ENCODE measurements at places on chromosomes 1 and 21.

GRCh38 chr1:231040800-231041718, 1.0 kb upstream of the FAM89A start:
- DNase-seq = peak; percentile 3

GRCh38 chr1:197976368-197976767, 59.2 kb downstream of the LHX9 start:
- no peak for DNase-seq

DNA sequence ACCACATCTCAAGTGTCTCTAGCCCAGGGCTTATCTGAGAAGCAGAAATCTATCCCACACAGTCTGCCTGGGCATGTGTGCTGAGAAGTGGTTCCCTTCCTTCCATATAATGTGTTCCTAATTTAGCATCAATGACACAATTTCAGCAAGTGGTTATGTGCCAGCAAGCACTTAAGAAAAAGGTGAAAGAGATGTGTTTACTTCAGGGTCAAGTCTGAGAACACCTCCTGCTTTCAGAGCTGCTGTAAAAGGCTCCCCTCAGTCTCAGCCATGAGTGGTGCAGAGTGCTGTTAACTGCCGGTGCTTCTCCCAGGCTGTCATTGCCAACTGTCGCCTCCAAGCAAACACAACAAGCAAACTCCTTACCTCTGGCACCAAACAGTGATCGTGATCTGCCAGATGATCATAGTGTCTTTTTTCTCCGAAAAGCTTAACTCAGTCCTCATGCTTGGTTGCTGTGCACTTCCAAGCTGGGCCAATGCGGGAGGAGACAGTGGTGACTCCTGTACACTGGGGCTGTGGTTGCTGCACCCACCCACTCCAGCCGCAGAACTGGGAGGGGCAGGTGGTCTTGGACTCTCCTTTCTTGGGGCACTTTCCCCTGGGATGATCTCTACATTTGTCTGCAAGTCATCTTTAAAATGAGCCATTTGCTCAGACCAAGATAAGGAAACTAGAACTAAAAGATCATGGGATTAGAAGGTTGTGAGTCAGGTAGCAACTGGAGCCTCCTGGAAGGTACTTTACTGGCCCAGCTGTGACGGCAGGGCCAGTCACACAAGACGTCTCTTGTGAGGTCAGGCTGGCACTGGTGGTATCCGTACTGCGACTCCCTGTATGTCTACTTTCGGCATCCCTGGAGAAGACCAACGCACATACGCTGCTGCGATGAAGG, 32.4 kb downstream of the ATP1A1 start:
- no peak for DNase-seq

- DNase-seq = no peak
Measured at GRCh38 chr1:220325306-220325995, 53.2 kb upstream of the RAB3GAP2 start.

DNA sequence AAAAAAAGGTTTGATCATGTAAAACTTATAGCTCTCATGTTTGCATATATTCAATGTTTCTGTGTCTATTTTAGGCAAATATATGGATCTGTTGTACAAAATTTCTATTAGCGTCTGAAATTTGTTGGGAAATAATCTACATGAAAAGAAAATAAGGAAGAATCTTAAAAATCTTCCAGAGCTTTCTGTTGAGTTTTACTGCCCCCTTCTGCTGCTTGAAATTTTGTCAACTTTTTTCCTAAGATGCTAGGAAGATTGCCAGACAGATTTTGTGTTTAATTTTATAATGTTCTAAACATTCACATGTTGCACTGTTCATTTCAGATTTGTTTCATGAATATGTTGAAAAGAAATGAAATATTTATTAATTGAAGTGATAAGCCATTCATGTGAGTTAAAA, 2.5 kb upstream of the PTGS2 start:
- DNase-seq = no peak

DNA sequence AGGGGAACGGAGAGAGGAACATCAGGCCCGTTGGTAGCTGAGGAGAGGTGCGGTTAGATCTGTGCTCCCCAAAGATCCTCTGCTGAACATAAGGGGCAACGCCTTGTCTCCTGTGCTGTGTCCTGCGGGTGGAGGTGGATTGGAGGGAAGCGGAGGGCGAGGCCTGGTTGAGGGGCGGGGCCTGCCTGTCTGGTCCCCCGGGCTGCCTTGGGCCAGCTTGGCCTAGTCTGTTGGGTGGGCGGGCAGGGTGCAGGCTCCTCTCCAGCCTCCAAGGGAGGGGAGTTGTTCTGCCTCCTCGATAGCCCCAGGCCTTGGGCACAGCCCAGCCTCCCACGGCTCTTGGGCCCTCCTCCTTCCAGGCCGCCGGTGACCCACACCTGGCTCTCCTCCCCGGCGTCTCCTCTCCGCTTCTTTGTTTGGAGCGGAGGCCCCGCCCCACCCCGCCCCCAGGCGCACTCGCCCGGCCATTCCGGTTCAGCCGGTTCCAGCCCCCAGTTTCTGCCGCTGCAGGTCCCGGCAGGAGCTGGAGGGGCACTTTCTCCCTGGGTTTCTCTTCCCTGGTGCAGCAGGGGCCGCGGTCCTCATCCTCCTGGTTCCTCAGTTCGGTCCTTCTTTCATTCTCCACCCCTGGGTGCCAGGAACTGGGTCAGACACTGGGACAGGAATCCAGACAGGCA, 19.4 kb downstream of the PTPRF start:
- no peak for DNase-seq

GRCh38 chr1:236862615-236863211, 67.6 kb downstream of the MTR start:
- DNase-seq = no peak

DNA sequence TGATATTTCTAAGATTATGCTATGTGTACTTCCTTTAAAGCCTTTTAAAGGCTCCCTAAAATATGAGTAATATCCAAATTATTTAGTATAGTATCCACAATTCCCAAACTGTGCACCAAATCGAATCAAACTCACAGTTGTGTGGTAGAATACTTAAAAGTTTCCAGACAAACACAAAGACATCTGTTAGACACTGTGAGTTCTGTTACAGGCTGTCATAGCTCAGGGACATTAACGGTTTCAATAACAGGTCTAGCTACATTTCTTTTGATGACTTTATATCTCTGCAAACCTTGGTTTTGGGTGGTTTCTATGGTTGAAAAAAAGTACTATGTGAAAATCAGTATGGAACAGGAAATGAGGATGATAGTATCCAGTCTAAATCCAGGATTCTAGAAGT, 36.9 kb upstream of the NEK7 start:
- no peak for DNase-seq

DNA sequence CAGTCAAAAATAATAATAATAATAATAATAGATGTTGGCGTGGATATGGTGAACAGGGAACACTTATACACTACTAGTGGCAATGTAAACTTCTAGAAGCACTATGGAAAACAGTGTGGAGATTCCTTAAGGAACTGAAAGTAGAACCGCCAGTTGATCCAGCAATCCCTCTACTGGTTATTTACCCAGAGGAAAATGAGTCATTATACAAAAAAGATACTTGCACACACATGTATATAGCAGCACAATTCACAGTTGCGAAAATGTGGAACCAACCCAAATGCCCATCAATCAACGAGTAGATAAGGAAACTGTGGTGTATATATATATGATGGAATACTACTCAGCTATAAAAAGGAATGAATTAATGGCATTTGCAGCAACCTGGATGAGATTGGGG, 176.0 kb downstream of the PLPP3 start:
- no peak for DNase-seq

GRCh38 chr1:7352364-7352763, 418.7 kb upstream of the VAMP3 start:
- DNase-seq = no peak

Measured in NCI-H524 (cell line).